ENCODE measurements at places on chromosomes 7 and 10.
A peak's percentile ranks its signal among the peaks of the same experiment; 100 is the strongest.

DNA sequence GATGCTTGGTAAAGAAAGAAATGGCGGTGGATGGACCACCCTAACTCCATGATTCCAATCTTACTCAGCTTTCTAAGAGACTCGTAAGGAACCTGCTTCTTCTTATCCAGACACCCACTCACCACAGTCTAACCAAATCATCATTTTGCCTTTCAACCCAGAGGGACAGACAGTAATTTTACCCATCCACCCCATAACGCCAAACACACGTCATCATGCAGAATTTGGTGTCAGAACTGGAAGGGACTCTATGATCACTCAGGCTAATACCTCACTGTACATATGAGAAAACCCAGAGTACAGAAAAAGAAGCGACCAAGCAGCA is 388 bp downstream of the ECD start:
- DNase-seq, result peak; percentile 3

DNA sequence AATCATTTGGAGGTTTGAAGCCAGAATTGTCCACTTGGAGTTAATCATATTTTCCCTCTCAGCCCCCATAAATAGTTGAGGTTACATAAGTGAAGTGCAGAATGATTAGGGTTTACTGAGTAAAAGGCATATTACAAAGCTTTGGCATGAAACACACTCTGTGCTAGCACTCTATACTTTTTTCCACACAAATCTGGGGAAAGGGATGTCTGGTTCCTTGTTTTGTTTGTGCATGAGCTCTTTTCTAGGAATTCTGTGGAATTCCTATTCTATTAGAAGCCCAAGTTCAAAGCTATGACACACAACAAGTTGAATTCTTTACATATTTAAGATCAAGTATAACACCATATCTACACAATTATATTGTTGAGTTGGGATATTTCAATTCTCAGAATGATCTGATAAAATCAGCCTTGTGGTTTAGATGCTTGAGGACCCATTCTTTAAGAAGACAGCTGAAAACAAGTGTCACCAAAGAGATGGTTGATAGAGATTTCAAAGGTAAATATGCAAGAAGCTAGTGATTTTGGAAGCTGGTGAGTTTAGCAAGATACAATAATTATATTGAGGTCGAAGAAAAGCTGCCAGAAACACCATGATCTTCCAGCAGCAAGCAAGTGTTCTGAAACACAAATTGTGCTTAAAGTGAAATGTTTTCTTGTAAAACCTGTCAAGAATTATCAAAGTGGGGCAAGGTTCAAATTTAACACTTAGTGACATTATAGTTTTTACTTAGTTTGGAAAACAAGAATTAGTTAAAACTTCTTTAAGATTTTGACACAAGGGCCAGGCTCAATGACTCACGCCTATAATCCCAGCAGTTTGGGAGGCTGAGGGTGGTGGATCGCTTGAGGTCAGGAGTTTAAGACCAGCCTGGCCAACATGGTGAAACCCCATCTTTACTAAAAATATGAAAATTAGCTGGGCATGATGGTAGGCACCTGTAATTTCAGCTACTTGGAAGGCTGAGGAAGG is 122.6 kb downstream of the INHBA start:
- DNase-seq, result no peak

GRCh38 chr10:63636812-63637211 is 115.6 kb downstream of the REEP3 start:
- DNase-seq, result no peak

DNA sequence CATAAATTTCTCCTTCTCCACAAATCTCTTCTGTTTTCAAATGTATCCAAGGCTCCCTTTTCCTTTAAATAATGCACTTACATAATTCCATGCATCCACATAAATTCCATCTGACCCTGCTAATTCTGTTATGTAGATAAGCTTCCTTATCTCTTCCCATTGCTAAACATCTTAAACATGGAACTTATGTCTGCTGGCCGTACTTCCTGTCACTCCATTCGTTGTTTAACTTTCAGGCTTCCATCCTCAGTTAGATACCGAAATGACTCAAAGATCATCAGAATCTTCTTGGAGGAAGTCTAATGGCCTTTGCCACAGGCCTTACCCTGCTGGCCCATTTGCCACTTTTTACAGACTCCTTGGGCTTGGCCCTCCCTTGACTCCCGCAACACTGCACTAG is 330.9 kb downstream of the GFRA1 start:
- DNase-seq, result no peak

DNA sequence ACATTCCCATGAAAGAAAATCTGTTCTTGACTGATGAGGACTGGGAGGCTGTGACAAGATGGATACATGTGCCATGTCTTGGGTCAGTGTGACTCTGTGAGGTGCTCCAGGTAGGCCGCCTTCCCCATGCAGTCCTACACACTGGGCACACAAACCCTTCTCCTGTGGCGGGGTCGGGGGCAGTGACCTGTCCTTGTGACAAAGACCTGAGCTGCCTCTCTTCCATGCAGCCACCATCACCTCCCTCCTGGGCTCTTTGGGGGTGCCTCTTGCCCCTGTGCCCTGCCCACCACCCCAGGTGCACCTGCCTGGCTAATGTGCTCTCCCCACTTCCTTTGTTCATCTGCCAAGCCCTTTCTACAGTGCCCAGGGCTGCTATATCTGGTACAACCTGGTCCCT is 35.7 kb upstream of the DMBT1 start:
- no peak for DNase-seq

GRCh38 chr10:94186722-94187121 is 176.0 kb downstream of the NOC3L start:
- DNase-seq, result no peak

- no peak for DNase-seq
These were observed 22.9 kb downstream of the WNT16 start for GRCh38 chr7:121351682-121352081.

GRCh38 chr7:80312139-80312661 is 177.6 kb downstream of the GNAI1 start:
- no peak for DNase-seq

DNA sequence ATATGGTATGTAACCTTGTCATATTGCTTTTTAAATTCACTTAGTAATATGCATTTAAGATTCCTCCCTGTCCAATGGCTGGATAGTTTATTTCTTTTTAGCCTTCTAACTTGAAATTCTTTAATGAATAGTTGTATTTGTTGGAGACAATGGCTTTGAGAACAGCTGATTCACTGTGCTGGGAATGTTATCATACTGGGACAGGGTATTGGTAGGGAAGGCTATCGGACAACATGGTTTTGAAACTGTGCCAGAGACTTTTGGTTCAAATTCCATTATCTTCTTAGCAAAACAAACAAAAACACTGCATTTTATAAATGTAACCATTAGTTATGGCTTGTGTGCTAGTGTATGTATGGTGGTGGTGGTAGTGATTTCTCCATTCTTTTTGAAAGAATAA is 517.1 kb upstream of the ANKRD30A start:
- no peak for DNase-seq

- no peak for DNase-seq
These were observed 188.2 kb downstream of the TEX36 start for GRCh38 chr10:125494651-125495239.

Data from CD4-positive, alpha-beta T cell treated with Interferon gamma for 1 hour (primary cell).